ENCODE measurements at places on chromosomes 6 and 20. TPM values are rescaled to one million over a fixed set of nuclear protein-coding genes. Genes with fewer than 3 reads are reported as not detected.
A peak's percentile ranks its signal among the peaks of the same experiment; 100 is the strongest.

BCAS4 gene
- 49.9 TPM for total RNA-seq

TTLL9 gene
- not detected for total RNA-seq

DNA sequence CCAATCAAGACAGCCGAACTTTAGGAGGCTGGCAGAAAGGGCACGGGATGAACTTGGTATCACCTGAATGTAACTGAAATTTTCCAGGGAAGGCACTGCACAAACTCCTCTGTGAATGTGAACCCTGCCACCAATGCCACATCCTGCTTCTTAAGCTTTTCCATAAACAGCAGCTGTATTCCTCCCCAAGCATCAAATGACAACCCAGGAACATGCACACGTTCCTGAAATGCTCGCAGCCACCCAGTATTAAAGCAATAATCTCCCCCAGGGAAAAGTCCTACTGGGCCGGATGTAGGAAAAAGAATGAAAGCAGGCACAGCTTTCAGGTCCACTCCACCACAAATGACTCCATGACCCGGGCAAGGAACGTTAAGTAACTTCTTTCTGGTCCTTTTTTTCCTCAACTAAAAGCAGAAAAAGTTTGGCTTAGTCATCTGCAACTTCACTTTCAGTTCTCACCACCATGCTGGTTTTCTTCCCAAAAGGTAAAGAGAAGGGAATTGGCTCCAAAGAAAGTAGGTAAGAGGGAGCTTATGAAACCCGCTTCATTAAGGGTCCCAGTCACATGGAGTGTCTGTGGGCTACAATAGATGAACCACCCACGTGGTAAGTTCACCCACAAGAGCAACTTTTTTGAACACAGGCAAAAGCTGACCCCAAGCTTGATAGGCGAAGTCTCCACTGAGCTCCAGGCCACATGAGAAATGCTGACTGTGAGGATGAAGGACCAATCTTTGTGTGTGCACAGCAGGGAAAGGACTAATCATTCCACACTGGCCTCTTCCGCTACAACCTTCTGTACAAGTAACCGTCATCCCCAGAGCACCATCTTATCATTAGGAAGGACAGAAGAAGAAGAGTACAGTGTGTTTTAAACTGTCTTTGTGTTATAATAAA, 90.1 kb downstream of the HIVEP2 start:
- DNase-seq: no peak

- no peak for DNase-seq
Measured at GRCh38 chr6:87357479-87358196, 13.0 kb downstream of the C6orf163 start.

DNA sequence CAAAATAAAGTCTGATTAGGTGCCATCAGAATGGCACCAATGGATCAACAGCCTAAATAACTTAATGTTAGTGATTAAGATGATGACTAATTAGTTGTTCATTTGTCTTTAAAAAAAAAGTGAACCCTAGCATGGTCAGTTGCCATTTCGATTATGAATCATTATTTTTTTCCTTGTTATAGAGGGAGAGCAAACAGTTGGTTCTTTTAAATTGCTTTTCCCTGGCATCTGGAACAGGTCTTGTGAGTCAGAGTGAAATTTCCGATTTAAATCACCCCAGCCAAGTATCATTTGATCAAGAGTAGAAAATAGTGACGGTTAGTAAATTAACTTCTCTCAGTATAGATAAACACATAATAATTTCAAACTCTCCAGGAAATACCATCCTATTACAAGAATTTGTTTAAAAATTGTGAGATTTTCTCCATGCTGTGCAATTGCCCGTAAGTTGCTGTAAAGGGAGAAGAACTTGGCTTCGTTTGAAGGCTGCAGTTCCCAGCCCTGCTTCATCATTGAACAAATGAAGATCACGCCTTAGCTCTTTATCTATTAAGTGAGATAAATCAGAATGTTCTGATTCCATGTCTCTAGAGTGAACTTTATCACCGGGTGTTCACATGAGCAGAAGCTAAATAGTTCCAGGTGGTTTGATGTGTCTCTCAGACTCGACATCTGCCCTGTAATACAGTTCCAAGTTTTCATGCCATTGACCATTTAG, 741.3 kb downstream of the DOK5 start:
- peak; percentile 6 for DNase-seq

- DNase-seq: no peak
Measured at GRCh38 chr6:36967757-36968156, 13.2 kb downstream of the PI16 start.

DNA sequence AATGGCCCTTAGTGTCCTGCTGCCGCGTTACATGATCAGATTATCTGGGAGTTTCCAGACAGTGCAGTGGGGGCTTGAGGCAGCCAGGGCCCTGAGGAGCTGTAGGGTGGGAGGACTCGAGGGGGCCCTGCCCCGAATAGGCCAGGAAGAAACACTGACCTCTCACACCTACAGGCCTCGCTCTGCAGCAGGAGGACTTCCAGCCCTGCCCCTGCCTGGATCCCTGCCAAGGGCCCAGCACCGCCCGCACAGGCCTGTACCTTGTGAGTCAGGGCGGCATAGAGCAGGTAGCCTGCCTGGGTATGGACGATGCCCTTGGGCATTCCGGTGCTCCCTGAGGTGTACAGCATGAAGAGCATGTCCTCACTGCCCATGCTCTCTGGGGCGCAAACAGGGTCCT, 30.1 kb upstream of the APMAP start:
- DNase-seq: peak; percentile 66

DNA sequence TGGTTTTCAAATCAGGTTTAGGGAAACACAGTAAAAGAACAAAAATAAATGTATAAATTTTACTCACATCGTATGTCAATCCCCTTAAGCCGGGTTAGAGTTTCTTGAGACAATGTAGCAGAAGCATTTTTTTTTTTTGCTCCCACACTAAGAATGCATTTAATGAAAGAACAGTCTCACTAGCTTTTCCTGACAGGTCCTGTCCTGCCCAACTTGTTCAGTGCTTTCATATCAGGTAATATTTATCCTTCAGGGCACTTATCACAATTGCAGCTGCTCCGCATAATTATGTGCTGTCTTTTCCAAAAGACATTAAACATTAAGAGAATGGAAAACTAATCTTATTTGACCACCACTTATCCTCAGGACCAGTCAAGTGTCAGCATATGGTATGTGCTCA, 632.0 kb downstream of the HTR1B start:
- DNase-seq: no peak

GRCh38 chr6:150573041-150573681, 26.5 kb upstream of the PLEKHG1 start:
- no peak for DNase-seq

GRCh38 chr20:52649727-52650126, 322.4 kb upstream of the TSHZ2 start:
- no peak for DNase-seq

All from PC-3 (cell line).